Endothelial cell of umbilical vein (primary cell): ENCODE measurements at places on chromosomes 3 and 15.

DNA sequence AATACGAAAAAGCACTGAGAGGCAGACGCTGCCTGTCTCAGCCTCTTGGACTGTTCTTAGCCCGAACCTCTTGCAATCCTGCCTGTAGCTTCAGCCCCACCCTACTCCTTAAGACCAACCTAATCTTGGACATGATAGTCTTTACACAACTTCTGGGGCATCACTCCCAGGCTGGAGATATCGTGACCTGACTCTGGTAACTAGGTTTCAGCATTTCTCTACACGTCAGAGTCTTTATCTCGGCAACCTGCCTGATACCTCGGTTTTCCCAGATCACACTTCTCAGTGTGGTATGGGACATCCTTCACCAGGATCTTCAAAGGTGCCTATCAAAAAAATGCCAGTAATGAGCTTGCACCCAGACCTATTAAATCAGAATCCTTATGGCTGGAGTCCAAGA, 590.2 kb upstream of the KCNMB2 start:
- no peak for DNase-seq

- no peak for DNase-seq
Measured at GRCh38 chr3:14236902-14237301, 58.3 kb downstream of the LSM3 start.

- no peak for DNase-seq
Measured at GRCh38 chr3:42849017-42849416, 26.7 kb downstream of the CYP8B1 start.

DNA sequence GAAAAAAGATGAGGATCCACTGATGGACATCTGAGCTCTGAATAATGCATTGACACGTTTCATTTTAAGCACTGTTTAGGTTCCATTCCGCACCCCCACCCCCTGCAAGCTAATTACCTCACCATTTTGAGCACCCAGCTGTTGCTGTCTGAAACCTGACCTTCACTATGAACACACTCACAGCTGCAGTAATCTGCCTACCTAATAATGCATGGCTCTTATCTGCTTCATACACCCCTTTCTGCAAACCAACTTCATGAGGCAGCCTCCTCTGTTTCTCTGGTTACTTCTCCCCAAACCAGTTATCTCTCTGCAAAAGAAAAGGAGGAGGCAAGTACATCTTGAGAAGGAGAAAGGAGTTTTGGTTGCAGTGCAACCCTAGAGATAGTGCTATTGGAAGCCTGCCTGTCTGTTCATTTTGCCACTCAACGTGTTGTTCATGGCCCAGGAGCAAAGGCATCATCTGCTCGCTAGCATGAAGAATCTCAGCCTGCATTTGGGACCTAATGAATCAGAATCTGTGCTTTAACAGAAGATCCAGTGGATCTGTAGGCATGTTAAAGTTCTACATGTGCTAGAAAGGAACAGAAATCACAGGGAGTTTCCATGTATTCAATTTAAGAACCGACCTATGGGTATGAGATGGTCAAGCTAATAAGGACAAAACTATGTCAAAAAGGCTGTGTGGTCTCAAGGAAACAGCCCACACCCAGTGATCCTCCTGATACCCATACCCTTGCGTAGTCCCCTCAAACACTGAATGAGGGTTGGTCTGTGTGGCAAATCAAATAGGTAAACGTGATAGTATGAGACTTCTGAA, 87.2 kb downstream of the MB21D2 start:
- DNase-seq, result no peak

DNA sequence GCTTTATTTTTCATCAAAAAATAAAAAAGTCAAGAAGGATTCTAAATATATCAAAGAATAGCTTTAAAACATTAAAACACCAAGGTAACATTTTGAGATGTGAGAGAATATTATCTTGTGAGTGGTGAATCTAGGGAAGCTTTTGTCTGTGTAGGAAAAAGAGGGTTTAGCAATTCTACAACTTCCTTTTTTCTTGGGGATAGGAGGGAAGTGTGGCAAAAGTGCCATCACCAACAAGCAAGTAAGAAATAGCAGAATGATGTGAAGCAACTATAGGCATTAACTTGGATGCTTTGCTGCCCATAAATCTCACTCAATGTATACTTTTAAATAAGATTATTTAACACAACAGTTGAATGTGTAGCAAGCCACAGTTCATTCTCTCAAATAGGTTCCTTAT, 57.8 kb upstream of the SUCLG2 start:
- DNase-seq, result no peak

GRCh38 chr3:38148311-38148882, 9.9 kb downstream of the MYD88 start:
- no peak for DNase-seq

GRCh38 chr3:15052335-15053242, 12.5 kb downstream of the MRPS25 start:
- DNase-seq, result no peak

DNA sequence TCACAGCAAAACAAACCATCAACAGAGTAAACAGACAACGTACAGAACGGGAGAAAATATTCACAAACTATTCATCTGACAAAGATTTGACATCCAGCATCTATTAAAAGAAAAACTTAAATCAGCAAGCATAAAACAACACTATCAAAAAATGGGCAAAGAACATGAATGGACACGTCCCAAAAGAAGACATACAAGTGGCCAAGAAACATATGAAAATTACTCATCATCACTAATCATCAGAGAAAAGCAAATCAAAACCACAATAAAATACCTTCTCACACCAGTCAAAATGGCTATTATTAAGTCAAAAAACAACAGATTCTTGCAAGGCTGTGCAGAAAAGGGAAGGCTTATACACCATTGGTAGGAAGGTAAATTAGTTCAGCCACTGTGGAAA, 13.7 kb upstream of the SERPINI2 start:
- no peak for DNase-seq

DNA sequence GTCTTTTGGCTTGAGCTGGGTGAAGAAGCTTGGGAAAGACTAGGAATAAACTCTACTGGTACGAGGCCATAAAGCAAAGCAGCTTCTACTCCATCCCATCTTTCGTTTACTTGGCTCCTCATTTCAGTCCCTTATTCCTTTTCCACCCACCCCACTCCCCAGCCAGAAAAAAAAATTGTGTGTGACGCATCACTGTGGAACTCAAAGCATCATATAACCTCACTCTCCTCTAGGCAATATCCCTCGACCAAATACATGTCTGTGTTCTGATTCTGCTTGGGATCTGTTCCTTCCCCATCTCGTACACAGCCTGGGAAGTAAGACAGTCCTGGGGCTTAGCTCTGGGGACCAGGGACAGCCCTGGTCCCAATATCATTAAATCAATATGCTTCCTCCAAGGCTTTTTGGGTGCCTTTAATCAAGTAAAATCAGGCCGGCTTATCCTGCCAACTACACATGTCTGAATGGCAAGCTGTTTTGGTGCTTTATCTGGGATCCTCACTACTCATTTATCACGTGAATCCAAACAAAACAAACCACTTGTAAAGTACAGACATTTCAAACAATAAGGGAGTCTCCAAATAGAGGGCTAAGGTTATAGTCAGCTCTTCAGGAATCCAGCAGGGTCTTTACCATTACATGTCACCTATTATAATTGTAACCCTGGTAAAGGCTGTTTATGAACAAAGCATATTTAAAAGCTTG, 74.9 kb upstream of the ZBED2 start:
- DNase-seq, result no peak

GRCh38 chr15:57333487-57333886, 42.8 kb upstream of the CGNL1 start:
- DNase-seq, result no peak

GRCh38 chr3:120440001-120440703, 10.6 kb downstream of the FSTL1 start:
- DNase-seq, result no peak

- no peak for DNase-seq
Measured at GRCh38 chr3:158260392-158260791, 150.5 kb downstream of the RSRC1 start.

- DNase-seq, result no peak
Measured at GRCh38 chr3:15347063-15347736, 14.8 kb upstream of the SH3BP5 start.

GRCh38 chr3:134126153-134126552, 96.4 kb upstream of the SLCO2A1 start:
- DNase-seq, result peak; percentile 16

DNA sequence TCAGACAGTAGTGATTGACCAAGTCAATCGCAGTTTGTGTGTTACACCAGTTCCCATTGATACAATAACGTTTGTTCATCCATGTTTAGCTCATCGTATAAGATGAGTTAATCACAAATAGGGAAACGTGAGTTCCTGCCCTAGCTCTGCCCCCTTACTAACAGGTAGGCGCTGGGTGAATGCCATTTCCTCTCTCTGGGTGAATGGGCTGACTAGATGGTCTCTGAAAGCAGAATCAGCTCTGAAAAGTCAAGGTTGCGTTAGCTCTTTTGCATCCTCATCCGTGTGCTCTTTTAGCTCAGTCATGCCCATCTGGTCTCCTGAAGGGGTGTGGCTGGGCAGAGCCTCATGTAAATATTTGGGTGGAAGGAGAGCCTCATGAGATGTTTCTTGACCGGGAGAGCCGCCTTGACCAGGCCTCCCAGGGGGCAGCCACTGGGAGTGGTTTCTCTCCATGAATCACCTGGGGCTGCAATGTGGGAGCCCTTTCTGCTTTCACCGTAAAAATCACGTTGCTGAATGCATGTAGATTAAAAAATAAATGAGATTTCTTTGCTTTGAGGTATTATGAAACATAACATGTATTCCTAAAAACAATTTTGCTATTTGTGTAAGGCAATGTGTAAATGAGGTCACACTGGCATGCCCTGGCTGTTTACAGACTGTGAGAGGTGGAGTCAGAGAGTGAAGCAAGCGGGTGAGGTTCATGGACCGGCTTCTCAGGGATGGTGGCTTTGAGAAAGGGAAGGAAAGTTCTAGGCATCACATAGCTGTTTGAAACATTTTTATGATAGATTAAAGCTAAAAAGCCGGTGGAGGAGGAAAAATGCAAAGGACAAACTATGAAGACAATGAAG, 108.4 kb upstream of the RASGRP1 start:
- DNase-seq, result no peak

- no peak for DNase-seq
Measured at GRCh38 chr3:159441279-159441678, 547.4 kb upstream of the IL12A start.

DNA sequence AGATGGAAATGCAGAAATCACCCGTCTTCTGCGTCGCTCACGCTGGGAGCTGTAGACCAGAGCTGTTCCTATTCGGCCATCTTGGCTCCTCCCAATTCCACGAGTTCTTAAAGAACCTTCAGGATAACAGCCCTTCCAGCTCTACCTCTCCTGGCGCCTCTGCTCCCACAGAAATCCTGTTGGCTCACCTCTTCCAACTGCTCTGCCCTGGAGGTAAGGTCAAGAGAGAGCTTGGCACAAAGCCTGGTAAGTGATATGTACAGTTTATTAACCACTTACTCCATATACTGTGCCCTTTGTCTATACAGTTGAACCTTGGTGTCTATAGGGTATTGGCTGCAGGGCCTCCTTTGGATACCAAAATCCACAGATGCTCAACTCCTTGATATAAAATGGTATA, 17.8 kb upstream of the FGF12 start:
- DNase-seq, result no peak

DNA sequence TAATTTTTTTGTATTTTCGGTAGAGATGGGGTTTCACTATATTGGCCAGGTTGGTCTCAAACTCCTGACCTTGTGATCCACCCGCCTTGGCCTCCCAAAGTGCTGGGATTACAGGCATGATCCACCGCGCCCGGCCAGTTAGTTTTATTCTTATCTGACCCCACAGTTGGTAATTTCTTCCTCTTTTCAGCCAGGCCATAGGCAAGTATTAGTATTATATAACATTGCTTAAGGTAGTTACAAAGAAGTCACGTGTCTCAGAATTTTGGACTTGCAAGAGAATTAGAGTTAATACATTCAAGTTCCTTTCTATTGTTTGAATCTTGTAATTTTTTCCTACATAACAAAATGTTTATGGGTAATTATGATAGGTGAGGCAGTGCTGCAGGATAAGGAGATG, 334.8 kb downstream of the LPP start:
- no peak for DNase-seq

- DNase-seq, result no peak
Measured at GRCh38 chr15:88543065-88543776, 3.3 kb downstream of the DET1 start.

DNA sequence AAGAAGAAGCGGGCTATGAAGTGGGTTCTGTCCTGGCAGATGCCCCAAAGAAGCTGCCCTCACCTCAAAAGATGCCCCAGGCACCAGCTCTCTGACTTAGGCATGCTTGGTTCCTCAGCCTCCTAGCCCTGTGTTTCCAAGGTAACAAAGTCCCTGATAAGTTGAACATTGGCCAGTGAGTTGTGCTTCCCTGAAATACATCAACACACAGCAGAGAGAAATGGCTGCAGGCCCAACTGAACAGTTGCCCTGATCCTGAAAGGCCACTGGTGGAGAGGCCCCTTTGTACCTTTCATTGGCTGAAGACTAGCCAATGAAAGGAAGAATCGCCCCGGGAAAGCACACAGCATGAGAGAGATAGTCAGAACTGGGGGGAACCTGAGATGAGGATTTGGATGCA, 169.9 kb upstream of the CTNNB1 start:
- no peak for DNase-seq

GRCh38 chr15:91857224-91857585, 3.7 kb downstream of the SLCO3A1 start:
- DNase-seq, result no peak

DNA sequence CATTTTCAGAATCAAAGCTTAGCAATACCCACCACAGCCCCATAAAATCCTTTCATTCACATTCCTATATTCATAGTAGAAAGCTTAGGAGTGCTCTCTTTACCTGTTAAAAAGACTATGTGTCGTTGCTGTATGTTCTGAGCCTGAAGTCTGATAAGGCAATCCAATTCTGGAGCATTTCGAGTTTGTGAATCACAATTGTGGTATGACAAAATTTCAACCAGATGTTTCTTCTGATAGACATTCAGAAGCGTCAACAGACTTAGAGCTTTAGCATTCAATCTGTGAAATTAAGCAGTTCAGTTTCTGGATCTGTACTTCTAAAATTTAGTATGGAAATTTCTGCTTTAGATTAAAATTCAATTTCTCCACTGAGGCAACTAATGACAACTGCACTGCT, 58.3 kb downstream of the TASOR start:
- no peak for DNase-seq

DNA sequence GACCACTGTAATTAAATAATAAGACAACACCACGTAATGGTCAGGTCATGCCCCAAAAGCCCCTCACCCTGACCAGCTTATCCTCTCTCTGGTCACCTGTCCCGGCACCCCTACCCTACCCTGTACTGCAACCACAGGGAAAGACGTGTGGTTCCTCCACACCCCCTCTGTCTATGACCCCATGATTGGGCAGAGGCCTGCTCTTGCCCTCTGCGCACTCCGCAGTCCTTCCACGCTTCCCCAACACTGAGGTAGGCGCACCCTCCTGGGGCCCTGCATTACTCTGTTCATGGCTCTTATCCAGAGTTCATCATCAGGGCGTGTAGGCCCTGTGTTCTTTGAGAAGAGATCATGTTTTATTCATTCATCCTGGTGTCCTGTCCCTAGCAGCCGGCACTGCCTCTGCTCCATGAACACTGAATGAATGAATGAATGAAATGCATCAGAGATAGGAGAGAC, 33.8 kb downstream of the MGLL start:
- no peak for DNase-seq
